Psoas muscle (tissue), 8 donors: ENCODE measurements at places on chromosomes 2 and 18.

- H3K4me3 ChIP-seq, result no peak overlapping the region
- H3K27ac ChIP-seq, result no peak overlapping the region
- no peaks in the 10 kb centered on the region for H3K36me3 ChIP-seq
- DNase-seq, result no peak
These were observed 215.8 kb downstream of the NDUFA10 start for GRCh38 chr2:239809391-239809790.

- peaks cover 5% of the 10 kb centered on the region for H3K4me1 ChIP-seq
- no peaks in the 10 kb centered on the region for H3K36me3 ChIP-seq
- no peaks in the 10 kb centered on the region for H3K27me3 ChIP-seq
- DNase-seq, result no peak
These were observed 30.1 kb downstream of the TET3 start for GRCh38 chr2:74014813-74015212.

DNA sequence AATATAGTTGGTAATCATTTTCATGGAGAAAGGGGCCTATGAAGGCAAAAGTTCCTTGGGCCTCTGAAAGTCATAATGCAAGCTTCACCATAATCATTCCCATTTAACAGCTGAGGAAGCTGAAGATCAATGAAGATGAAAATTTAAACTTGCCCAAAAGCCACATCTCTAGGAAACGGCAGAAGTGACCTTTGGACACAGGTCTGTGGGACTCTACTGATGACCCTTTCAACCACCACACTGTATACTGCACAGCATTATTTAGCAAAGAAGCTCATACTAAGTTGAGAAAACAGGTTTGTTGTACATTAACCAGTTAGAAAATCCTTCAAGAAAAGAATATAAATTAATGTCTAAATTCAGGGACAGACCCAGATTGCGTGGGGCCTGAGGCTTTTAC lies 51.6 kb upstream of the ACTR3 start:
- no peaks in the 10 kb centered on the region for H3K36me3 ChIP-seq
- H3K4me3 ChIP-seq, result no peak overlapping the region
- H3K27me3 ChIP-seq, result no peaks in the 10 kb centered on the region

- DNase-seq, result no peak
- peaks cover 39% of the 10 kb centered on the region for H3K4me1 ChIP-seq
- H3K27ac ChIP-seq, result peak overlapping the region; percentile 92
- no peaks in the 10 kb centered on the region for H3K27me3 ChIP-seq
- no peak overlapping the region for H3K4me3 ChIP-seq
- H3K36me3 ChIP-seq, result peaks cover 95% of the 10 kb centered on the region
These were observed 38.2 kb downstream of the KANSL3 start for GRCh38 chr2:96599941-96600340.

- no peaks in the 10 kb centered on the region for H3K36me3 ChIP-seq
- peak; percentile 77 for DNase-seq
- H3K4me1 ChIP-seq, result peaks cover 8% of the 10 kb centered on the region
- peak overlapping the region; percentile 79 for H3K27ac ChIP-seq
- H3K4me3 ChIP-seq, result no peak overlapping the region
These were observed 214.1 kb upstream of the COPS8 start for GRCh38 chr2:236871500-236872001.

DNA sequence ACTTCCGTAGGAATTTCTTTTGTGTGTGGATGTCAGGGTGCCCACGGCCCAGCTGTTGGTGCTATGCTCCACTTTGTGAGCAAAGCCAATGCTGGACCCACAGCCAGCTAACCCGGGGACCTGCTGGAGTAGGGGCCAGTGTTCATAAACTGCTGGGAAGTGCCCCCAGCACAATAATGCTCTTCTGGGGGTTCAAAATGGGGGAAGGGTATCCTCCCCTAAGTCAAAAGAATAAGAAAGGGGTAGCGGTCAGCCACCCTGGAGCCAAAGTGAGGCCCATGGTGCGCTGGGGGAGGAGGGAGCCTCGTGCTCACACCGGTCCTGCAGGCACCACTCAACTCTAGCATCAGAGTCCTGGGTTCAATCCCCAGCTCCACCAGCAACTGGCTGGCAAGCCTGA lies 115.8 kb upstream of the NPAS2 start:
- no peaks in the 10 kb centered on the region for H3K4me1 ChIP-seq
- H3K36me3 ChIP-seq, result no peaks in the 10 kb centered on the region
- DNase-seq, result no peak
- no peak overlapping the region for H3K27ac ChIP-seq

DNA sequence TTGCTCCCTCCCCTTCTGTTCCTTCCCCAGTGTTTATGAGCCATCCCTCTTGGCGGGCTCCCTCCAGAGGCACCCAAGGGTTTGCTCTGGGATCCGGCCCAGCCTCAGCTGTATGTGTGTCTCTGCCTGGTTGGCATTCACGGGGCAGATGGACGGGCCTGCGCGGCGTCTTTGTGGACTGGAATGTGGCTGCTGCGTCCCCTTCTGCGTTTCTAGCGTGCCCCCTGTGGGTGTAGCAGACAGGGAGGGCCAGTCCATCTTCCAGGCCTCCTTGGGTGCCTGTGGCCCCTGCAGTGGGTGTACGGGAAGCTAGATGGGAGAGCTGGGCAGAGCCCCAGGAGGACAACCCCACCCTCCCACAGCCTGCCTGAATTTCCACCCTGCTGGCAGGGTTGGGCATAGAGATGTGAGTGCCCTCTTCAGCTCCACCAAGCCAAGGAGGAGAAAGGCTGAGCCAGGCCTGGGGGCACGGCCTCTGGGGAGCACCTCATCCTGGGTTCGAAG lies 15.7 kb downstream of the GPC1 start:
- no peaks in the 10 kb centered on the region for H3K36me3 ChIP-seq
- no peaks in the 10 kb centered on the region for H3K27me3 ChIP-seq
- peak; percentile 65 for DNase-seq
- H3K27ac ChIP-seq, result peak overlapping the region; percentile 46
- peaks cover 59% of the 10 kb centered on the region for H3K4me1 ChIP-seq

- DNase-seq, result no peak
- H3K36me3 ChIP-seq, result no peaks in the 10 kb centered on the region
- H3K27ac ChIP-seq, result no peak overlapping the region
- no peaks in the 10 kb centered on the region for H3K4me1 ChIP-seq
- no peaks in the 10 kb centered on the region for H3K27me3 ChIP-seq
These were observed 111.0 kb upstream of the LINC00305 start for GRCh38 chr18:64259871-64260270.

DNA sequence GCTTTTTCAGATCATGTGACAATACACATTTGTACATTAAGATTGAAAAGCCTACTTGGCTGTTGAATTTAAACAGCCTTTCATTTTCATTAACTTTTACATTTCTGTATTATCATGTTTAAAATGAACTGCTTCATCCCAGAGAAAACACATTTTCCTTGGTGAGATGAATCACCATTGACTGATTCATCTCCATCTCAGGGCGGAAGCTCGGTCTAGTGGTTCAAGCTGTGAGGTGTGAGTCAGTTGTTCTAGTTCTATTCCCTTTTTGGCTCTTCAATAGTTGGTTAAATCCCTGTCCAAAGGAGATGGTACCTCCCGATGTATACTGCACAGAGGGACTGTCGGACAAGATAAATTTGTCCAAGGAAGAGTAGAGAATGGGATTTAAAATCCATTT lies 189.7 kb downstream of the ADCYAP1 start:
- H3K36me3 ChIP-seq, result no peaks in the 10 kb centered on the region
- H3K27me3 ChIP-seq, result no peaks in the 10 kb centered on the region
- no peak for DNase-seq
- no peak overlapping the region for H3K27ac ChIP-seq
- H3K4me3 ChIP-seq, result no peak overlapping the region
- no peaks in the 10 kb centered on the region for H3K4me1 ChIP-seq

GRCh38 chr18:45723567-45724355 lies at the start of gene SLC14A1:
SLC14A1 (plus strand) TSS chr18:45724181; CDS start chr18:45730321, 6,140 bp downstream.
- no peak for DNase-seq
- H3K27me3 ChIP-seq, result peaks cover 4% of the 10 kb centered on the region
- no peak within 1 kb of the TSS for H3K4me3 ChIP-seq
- H3K27ac ChIP-seq, result no peak within 1 kb of the TSS
- no peaks in the 10 kb centered on the region for H3K36me3 ChIP-seq

DNA sequence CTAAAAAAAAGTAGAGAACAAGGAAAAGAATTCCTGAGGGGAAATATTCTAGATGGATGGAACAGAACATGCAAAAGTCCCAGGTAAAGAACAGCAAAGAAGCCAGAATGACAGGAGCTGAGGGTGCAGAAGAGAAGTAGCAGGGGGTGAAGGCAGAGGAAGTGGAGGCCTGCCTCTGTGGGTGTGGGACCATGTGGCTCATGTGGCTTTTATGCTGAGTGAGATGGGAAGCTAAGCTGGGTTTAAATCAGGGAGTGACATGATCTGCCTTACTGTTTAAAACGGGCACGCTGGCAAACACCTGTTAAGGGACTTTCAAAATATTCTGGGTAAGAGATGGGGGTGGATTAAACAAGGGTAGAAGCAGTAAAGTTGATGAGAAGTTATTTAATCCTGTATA lies 40.0 kb downstream of the GKN2 start:
- H3K27me3 ChIP-seq, result no peaks in the 10 kb centered on the region
- no peak for DNase-seq
- no peak overlapping the region for H3K27ac ChIP-seq
- no peaks in the 10 kb centered on the region for H3K4me1 ChIP-seq
- no peaks in the 10 kb centered on the region for H3K36me3 ChIP-seq
- H3K4me3 ChIP-seq, result no peak overlapping the region

GRCh38 chr2:38685116-38685735 lies 19.3 kb downstream of the GALM start:
- H3K4me1 ChIP-seq, result no peaks in the 10 kb centered on the region
- DNase-seq, result no peak
- H3K27ac ChIP-seq, result no peak overlapping the region

GRCh38 chr2:156004459-156004858 lies 328.1 kb downstream of the NR4A2 start:
- H3K4me3 ChIP-seq, result no peak overlapping the region
- H3K27me3 ChIP-seq, result no peaks in the 10 kb centered on the region
- no peaks in the 10 kb centered on the region for H3K4me1 ChIP-seq

- H3K27ac ChIP-seq, result no peak overlapping the region
- no peak overlapping the region for H3K4me3 ChIP-seq
- no peak for DNase-seq
- H3K4me1 ChIP-seq, result no peaks in the 10 kb centered on the region
These were observed 831.7 kb downstream of the RNF144A start for GRCh38 chr2:7748717-7749415.

DNA sequence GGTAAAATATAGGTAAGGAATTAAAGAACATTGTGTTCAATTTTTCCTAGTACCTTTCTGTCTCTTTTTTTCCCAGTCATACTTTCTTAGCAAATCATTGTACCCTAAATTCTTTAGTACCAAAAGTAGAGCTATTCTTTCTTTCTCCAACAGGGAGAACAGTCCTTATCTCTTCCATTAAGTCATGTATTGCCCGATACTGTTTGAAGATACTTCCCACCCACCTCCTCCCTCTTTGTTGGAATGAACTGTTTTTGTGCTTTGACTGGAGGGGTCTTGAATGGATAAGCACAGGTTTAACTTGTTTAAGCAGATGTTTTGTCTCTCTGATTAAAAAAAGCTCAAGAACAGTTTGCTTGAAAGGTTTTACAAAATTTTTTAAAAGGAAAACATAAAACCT lies 41.3 kb downstream of the RAB10 start:
- H3K36me3 ChIP-seq, result no peaks in the 10 kb centered on the region
- no peak for DNase-seq
- H3K4me1 ChIP-seq, result peaks cover 75% of the 10 kb centered on the region
- H3K27ac ChIP-seq, result no peak overlapping the region
- no peak overlapping the region for H3K4me3 ChIP-seq

DNA sequence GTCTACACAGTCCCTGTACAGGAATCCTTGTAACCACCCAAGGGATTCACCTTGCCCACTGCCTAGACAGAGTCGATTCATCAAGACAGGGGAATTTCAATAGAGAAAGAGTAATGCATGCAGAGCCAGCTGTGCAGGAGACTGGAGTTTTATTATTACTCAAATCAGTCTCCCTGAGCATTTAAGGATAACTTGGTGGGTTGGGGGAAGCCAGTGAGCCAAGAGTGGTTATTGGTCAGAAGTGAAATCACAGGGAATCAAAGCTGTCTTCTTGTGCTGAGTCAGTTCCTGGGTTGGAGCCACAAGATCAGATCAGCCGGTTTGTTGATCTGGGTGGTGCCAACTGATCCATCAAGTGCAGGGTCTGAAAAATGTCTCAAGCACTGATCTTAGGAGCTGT lies 17.8 kb upstream of the FAM98A start:
- no peak for DNase-seq
- no peak overlapping the region for H3K4me3 ChIP-seq
- H3K36me3 ChIP-seq, result no peaks in the 10 kb centered on the region
- H3K4me1 ChIP-seq, result no peaks in the 10 kb centered on the region

DNA sequence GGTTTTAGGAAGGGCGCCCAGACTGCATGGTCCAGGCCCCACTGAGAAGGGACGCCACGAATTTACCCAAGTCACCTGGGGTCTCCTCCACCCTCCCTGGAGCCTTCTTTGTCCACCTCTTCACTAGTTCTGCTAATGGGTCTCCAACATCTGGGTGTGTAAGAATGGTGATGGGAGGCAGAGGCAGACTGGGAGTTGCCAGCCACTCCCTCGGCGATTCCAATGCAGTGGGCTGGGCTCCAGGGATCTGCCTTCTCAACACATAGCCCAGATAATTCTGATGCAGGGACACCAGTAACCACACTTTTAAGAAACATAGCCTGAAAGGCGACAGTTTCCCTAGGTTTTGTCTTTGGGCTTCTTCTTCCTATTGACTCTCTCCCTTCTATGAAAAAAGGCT lies 39.1 kb downstream of the MRPL44 start:
- H3K4me1 ChIP-seq, result peaks cover 9% of the 10 kb centered on the region
- no peak overlapping the region for H3K27ac ChIP-seq
